Stimulated activated CD4-positive, alpha-beta T cell treated with anti-CD3 and anti-CD28 coated beads, Interleukin-15, amount 100 ng/mL, for 1 hour (primary cell): ENCODE measurements at places on chromosomes 11 and 22.

GRCh38 chr11:75271730-75272129, 31.2 kb downstream of the TPBGL start:
- DNase-seq: no peak

DNA sequence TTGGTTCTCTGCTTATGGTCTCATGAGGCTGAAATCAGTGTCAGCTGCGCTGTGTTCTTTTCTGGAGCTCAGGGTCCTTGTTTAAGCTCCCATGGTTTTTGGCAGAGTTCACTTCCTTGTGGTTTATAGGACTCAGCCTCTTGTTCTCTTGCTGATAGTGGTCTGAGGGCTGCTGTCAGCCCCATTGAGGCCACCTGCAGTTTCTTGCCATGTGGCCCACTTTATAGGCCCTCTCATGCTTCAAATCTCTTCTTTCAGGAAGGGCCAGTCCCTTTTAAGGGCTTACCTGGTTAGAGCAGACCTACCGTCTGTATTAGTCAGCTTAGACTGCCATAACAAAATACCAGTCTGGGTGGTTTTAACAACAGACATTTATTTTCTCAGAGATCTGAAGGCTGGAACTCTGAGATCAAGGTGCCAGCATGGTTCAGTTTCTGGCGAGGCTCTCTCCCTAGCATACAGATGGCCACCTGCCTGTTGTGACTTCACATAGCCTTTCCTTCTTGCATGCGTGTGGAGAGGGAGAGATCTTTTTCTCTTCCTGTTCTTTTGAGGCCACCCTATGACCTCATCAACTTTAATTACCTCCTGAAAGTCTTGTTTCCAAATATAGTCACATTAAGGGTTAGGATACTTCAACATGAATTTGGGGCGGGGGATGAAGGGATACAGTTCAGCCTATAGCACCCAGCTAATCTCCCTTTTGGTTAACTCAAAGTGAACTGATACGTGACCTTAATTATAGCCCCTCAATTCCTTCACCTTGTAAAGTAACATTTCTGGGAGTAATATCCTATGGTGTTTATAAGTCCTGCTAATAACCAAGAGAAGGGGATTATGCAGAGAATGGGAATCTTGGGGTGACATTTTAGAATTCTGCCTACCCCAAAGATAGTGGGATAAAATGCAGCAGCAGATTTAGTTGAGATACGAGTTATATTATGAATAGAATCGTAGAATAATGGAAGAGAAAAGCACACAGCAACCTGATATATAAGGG, 131.8 kb downstream of the UVRAG start:
- no peak for DNase-seq

- no peak for DNase-seq
Observed at GRCh38 chr22:33300165-33300564, 242.0 kb upstream of the SYN3 start.

DNA sequence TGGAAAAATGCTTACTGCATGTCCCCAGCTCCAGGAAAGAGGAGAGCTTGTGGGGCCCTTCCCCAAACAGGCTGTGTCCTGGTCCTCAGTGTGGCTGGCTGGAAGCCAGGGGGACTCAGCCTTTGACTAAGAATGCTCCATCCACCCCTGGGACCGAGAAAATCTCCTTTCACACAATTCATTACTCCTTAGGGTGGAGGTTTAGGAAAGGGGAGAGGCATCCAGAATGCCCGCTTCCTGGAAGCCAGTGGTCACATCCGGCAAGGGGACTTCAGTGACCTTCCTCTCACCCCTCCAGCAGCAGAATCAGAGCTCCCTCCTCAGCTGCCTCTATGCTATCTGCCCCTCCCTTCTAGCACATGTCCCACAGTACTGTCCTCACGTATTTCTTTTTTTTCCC, 21.9 kb downstream of the ATG16L2 start:
- DNase-seq: no peak

DNA sequence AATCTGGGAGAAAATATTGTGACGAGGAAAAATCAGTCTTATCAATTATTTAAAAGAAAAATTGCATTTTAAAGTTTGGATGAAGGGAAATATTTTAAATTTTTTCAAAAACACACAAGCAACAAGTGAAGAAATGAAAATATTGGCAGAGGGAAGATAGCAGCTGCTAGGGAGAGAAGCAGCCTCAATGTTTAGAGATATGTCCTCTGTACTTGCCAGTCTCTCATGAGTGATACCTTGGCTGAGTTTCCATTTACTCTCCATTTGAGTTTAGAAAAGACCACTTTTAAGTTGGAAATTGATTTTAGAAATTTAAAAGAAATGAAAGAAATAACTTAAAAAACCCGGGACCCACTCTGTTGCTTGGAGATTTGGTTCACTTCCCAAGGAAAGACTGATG, 88.6 kb upstream of the DBX1 start:
- no peak for DNase-seq

DNA sequence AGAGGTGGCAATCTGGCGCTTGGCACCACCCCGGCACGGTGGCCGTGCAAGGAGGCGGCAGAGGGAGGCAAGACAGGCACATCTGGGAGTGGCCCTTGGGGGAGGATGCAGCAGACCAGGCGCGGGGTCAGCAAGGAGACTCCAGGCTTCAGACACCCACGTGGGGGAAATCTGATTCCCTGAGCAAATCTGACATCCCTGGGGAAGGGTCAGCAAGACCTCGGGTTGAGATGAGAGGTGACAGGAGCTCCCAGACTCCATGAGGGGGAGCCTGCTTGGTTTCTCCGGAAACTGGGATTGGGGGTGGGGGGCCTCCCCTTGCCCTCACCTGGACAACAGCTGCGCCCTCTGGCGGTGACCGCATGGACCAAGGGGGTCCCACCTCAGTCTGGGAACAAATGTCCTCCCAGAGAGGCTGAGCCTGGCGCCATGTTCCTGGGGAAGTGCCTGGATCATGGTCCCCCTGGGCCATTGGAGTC, 4.0 kb upstream of the RCOR2 start:
- no peak for DNase-seq

GRCh38 chr22:17772249-17772957, 1.9 kb downstream of the BID start:
- DNase-seq: no peak

DNA sequence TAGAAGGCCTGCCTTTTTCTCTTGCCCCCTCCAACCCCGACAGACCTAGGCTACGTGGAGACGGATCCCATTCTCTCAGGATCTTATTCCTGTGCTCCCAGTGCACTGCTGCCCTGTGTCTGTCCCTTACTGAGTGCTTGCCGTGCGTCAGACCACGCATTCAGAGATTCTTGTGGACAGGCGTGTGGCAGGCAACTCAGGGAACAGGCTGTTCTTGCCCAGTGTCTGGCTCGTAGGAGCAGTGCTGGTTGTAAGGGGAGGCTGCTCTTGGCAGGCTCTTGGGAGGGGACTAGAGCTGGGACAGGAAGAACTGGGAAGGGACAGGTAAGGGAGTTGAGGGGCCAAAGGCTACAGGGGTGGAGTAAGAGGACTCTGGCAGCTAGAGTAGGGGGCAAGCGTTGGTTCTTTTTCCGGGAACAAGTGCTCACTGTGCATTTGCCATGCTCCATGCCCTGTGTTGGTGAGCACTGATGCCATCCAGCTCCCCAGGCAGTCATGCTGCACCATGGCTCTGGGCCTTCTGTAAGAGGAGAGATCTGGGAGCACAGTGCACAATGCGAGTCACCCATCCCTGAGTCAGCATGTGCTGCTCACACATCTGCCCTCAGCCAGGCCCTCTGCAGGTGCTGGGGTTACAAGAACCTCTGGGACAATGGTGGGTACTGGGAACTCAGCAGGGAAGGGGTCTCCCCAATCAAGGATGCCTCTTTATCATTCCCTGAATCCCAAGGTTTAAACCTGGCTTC, 119.1 kb downstream of the TBC1D22A start:
- no peak for DNase-seq

- no peak for DNase-seq
Observed at GRCh38 chr11:66220566-66220935, 47.9 kb upstream of the RAB1B start.

- DNase-seq: no peak
Observed at GRCh38 chr11:14713496-14714244, 70.1 kb downstream of the PDE3B start.

DNA sequence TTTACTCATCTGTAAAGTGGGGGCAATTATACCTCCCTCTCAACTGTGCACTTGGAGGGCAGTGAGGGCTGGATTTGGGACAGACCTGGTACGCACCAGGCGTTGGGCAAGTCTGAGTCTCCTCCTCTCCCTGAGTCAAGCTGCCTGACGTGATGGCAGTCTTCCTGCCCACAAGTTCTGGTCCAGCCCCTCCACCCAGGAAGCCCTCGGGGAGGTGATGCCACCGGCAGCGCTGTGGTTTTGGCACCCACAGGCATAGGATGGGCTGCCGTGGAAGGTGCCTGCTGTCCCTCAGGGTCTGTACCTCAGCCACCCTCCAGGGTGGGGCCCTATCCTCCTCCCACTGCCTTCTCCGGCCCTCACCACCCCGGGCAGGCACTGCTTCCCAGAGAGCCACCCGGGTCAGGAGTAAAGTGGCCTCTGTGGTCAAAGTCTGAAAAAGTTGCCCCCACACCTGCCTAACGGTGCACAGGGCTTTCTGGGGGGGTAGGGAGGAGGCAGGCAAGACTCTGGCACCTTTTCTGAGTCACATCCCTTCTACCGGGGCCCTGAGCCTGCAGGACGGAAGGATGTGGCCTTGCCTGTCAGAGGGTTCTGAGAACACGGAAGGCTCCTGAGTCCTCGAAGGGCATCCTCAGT, 6.5 kb upstream of the APOBEC3H start:
- peak; percentile 44 for DNase-seq

DNA sequence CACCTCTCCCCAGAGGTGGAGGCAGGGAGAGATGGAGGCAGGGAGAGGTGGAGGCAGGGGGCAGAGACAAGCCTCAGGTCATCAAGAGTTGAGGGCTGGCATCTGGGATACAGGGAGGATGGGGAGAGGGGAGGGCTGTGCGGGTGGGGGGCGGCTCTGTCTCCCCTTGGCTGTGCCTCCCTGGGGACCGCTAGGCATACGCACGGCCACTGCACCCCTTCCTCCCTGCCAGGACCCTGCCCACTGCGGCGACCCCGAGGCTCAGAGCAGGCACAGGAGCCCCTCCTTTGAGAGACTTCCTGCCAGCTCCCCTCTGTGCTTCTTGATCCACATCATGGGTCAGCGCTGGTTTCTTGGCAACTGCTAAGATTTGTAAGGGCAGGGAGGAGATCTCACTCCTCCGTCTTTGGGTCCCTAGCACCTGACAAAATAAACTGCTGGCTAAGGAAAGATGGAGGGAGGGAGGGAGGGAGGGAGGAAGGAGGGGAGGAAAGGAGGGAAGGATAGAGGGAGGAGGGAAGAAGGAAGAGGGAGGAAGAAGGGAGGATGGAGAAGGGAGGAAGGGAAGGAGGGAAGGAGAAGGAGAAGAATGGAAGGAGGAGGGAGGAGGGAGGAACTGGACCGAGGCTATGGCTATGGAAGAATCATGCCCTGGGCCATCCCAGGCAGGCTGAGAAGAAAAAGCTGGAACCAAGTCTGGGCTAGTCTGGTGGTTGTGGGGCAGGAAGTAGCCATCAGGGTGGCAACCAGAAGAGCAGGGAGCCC, 18.5 kb downstream of the PRR33 start:
- DNase-seq: no peak

DNA sequence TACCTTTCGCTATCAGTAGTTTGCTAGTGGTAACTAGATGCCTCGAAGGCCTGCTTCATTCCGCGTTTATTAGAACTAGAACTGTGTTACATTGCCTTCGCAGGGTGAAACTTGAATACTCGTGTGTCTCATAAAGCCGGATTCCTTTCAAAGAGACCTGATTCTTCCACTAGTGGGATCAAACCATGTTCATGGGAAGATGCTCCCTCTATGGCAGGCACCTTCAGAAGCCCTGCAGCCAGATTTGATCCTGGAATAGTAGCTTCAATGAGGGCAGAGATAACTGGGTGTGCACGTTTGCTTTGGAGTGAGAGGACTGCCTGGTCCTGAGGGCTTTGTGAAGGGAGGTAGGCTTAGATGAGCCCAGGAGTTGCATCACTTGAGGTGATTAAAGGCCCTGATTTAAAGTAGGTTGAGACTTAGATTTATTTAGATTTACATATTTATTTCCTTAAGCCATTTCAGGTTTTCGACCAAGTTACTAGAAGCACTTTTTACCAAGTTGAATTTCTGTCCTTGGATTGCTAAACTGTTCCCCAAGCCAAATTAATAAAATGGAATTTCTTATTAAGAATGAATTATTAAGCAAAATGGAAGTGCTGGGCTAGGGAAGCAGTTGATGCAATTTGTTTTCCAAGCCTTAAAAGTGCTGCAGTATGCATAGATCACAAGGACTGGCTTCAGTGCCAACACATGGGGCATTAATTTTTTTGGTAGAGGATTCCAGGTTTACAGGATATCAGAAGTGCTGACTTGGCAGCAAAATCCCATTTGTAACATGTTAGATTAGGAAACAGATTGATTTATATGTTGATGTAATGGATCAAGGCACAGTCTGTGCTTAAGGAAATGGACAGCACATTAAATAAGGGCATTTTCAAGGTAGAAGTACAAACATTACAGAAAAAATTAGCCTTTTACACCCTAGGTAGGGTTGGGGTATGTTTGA, 32.9 kb downstream of the APLP2 start:
- DNase-seq: no peak

GRCh38 chr11:10725907-10726253, 25.2 kb upstream of the CTR9 start:
- DNase-seq: no peak

DNA sequence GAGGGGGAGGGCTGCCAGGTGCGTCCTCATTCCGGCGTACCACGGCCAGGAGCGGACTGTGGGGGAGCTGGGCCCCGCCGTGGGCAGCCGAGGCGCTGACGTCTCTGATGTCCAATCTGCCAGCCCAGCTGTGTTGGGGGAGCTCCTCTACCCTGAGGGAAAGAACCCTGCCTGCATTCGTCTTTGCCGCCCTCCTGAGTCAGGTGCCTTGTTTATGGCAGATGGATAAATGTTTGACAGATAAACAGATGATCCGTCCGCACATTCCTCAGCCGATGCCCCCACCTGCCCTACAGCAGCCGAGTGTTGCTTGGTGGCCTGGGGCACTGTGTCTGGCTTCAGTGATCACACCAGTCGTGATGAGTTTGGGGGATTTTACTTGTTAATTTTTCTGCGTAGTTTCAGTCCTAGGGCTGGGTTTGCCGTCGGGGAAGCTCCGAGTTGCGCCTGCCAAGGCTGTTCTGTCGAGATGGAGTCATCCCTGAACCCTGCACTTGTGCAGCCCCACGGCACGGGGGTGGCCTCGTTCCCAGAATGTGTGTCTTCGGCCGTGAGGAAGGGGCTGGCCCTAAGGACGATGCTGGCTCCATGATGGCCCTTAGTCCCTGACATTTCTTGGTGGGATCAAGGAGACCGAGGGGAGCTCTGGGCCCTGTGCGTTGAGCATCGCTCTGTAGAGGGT, 1083.9 kb downstream of the BRD1 start:
- DNase-seq: no peak
